ENCODE measurements at places on chromosomes 7 and 10.
A peak's percentile ranks its signal among the peaks of the same experiment; 100 is the strongest.

DNA sequence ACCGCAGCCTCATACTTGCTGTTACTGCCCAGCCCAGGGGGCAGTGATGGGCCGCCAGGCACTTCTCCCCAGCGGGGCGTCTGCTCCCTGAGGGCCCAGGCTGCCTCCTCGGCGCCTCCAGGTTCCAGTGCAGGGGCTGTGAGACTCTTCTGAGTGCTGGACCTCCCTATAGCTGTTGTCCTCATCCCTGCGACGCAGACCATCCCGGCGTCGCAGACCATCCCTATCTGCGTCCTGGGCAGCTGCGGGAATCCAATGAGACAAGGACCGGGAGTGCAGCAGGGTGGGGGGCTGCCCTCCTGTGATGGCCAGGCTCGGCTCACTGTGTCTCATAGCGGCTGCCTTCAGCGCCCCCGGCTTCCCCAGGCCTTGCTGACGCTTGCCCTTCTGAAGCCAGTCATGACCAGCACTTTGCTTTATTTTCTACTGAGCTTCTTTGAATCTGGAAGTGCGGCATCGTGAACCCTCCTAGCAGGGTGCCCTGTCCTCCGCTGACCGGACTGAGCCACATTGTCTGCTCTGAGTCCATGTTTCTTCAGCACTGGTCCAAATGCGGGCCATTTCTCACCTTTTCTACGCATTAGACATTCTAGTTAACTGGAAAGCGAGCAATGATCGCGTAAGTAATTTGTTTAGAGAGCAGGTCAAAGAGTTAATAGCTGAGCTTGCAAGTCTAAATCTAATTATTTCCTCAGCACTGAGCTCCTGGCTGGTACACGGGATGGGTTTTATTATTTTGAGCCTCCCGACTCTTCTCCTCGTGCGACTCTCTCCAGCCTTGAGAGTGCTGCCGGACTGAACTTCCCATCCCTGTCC lies 339.5 kb downstream of the WDR37 start:
- no peak for DNase-seq

DNA sequence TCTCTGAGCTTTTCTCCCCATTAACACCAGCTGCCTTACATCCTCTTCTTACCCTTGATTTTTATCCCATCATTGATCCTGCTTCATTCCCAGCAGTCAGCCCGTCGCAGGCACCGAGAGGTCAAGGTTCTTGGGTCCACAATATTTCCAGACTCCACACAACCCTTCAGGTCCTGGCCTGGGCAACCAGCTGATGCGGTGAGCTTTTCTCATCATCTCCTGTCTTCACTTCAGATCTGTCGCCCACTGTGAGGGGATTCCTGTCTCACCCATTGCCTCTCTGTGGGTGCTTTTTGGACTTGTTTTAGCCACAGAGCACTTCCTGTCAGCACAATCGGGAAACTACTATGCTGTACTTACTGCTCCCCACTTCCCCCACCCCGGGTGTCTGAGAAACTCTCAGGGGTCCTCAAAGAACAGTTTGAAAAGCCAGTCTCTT lies 8.4 kb upstream of the PVRIG start:
- no peak for DNase-seq

GRCh38 chr7:2017481-2017891 lies 215.3 kb downstream of the MAD1L1 start:
- DNase-seq, result no peak

- no peak for DNase-seq
These were observed 31.2 kb downstream of the BAIAP2L1 start for GRCh38 chr7:98369726-98370125.

GRCh38 chr10:58459069-58459468 lies 53.6 kb upstream of the BICC1 start:
- DNase-seq, result no peak

DNA sequence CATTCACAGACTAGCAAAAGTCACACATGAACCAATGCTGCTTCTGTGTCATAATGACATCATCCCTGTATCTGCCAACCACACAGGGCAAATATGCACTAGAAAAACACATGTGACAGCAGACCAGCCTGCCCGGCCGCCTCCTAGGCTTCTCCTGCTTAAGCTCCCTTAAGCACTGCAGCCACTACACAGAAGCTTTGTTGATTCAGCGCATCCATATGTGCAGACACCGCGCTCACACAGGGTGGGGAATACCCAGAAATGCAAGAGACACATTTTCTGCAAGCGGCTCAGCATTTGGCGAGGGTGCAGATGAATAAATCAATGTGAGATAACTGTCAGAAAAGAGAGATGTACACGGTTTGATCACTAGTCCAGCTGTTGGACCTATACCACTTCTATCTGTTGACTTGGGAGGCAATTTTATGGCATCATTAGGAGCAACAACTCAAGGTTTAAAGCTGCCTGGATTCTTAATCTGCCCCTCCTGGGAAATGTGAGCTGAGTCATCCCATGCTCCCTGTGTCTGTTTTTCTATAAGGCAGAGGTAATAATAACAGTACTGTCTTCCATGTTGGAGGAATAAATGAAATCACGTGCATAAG lies 33.4 kb downstream of the CPXM2 start:
- DNase-seq, result no peak

GRCh38 chr10:10055656-10056442 lies 961.8 kb upstream of the CELF2 start:
- DNase-seq, result no peak

- DNase-seq, result no peak
These were observed 91.8 kb upstream of the TMEM168 start for GRCh38 chr7:112882022-112882421.

GRCh38 chr10:75851580-75852345 lies 420.3 kb downstream of the LRMDA start:
- DNase-seq, result no peak

- DNase-seq, result no peak
These were observed 163.7 kb downstream of the MACC1 start for GRCh38 chr7:20053334-20054104.

DNA sequence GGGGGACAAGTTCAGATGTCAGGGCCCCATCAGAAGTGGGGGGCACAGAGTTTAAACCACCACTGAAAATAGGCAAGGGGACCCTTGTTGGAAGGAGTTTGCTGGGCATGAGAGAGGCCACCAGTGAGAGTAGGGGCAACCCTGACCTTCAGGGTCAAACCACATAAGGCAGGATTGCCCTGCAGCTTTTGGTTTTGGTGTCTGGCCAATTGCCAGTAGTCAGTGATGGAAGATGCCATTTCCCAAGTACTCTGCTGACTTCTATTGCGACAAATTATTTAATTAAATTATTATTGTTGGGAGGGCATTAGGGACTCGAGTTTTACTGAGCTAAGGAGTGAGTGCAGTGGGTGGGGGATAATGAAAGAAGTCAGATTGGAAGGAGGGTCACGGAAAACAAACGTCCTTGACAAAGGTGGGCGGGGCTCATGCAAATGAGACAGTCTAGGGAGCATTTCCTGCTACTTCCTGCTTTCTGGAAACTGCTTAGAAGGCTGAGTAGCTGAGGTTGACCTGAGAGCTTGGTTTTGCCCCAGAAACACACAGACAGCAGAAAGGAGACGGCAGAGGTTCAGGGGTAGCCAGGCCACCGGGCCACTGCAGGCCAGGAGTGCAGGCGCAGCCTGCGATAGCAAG lies 74.2 kb upstream of the ANLN start:
- DNase-seq, result peak; percentile 36

DNA sequence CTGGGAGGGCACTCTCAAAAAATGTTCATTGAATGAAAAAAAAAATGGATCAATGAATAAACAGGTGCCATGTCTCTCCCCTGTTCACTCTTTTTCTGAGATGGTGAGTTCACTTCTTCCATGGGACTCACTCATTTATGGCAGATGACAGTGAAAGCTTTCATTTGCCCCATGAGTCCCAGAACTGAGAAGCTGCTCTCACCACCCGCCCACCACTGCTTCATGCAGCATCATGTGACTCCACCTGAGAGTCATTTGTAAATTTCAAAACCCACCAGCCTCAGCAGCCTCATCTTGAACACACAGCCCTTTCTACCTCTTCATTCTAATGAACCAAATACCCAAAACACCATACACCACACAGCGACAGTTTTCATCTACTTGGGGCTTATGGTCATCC lies 64.9 kb downstream of the SCRN1 start:
- DNase-seq, result peak; percentile 34

DNA sequence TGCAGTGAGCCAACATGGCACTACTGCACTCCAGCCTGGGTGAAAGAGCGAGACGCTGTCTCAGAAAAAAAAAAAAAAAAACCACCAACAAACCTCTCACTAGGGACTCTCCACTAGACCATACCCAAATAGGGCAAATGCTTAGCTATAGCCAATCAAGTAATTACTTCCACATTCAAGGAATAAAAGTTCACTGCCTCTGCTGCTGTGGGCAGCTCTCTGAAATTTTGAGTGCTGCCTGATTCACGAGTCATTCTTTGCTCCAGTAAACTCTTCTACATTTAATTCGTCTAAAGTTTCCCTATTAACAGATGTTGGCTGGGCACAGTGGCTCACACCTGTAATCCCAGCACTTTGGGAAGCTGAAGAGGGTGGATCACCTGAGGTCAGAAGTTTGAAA lies 4.7 kb upstream of the NRBF2 start:
- no peak for DNase-seq

- DNase-seq, result no peak
These were observed 7.8 kb upstream of the HGF start for GRCh38 chr7:81777697-81778096.

GRCh38 chr7:134827889-134828288 lies 48.5 kb downstream of the CALD1 start:
- DNase-seq, result no peak

GRCh38 chr10:131210181-131210580 lies 101.3 kb downstream of the TCERG1L start:
- no peak for DNase-seq

DNA sequence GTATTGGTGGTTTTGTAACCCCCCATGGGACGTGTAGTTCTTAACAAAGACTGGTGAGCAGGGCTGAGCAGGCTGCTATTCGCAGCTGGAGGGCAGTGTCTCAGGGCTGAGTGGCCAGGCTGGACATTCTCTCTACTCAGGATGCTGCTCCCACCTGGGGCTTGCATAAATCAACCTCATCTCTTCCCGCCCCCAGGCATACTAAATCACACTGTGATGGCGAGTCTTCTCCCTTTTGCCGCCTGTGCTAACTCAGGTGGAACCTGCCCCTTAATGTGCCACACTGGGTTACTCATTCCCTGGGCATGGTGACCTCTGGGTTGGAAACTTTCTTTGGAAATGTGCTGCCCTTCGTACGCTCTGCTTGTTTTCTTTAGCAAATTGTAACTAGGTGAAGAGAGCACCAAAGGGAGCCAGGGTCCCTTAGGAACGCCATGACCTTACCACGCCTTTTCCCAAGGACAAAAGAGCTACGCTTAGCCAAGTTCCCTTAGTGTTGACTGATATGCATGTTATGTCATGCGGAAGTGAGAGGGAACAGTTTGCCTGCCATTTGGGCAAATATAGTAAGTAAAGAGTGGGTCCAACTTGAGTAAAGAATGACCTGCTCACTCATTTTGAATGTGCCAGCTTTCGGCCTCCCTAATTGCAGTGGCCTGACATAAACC lies 40.4 kb upstream of the COBL start:
- no peak for DNase-seq

All from suppressor macrophage treated with lipopolysaccharide for 1 hour (primary cell).